ENCODE measurements at places on chromosomes 3 and 15.

- no peak overlapping the region for H3K27ac ChIP-seq
- H3K36me3 ChIP-seq = no peaks in the 10 kb centered on the region
- no peak for DNase-seq
- no peak overlapping the region for H3K4me3 ChIP-seq
- no peaks in the 10 kb centered on the region for H3K27me3 ChIP-seq
Measured at GRCh38 chr3:31268868-31269267, 263.9 kb upstream of the STT3B start.

GRCh38 chr3:129919806-129920205 is 26.3 kb upstream of the TMCC1 start:
- H3K4me1 ChIP-seq = no peaks in the 10 kb centered on the region
- no peaks in the 10 kb centered on the region for H3K27me3 ChIP-seq
- H3K36me3 ChIP-seq = no peaks in the 10 kb centered on the region
- no peak overlapping the region for H3K4me3 ChIP-seq
- no peak for DNase-seq
- H3K27ac ChIP-seq = no peak overlapping the region

DNA sequence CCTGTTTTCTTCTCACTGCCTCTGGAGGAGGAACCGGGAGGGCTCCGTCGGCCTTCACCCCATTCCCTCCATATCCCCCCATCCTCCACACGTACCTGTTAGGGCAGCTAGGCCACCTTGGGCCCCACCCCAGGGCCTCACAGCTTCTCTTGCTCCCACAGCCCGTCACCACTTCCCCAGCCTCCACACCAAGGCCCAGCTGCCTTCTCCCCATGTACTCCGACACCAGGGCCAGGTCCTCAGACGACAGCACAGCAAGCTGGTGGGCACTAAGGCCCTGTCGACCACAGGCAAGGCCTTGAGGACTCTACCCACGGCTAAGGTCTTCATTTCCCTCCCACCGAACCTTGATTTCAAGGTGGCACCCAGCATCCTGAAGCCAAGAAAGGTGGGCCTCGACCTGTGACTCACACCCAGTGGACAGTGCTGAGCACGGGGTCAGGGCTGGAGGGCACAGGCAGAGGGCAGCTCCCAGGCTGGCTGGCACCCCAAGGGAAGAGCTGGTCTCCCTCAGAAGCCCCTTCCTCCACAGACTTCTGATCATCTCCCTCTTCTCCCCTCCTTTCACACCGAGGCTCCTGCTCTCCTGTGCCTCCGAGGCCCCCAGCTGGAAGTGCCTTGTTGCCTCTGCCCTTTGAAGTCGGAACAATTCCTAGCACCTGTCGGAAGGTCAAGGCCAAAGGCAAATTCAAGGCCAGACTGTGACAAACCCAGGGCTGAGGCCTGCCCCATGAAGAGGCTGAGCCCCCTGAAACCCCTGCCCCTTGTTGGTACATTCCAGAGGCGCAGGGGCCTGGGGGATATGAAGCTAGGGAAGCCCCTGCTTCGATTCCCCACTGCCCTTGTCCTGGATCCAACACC is 9.1 kb downstream of the RPUSD3 start:
- no peaks in the 10 kb centered on the region for H3K27me3 ChIP-seq
- peaks cover 4% of the 10 kb centered on the region for H3K36me3 ChIP-seq
- no peak overlapping the region for H3K4me3 ChIP-seq
- no peak overlapping the region for H3K27ac ChIP-seq
- no peaks in the 10 kb centered on the region for H3K4me1 ChIP-seq

GRCh38 chr15:40053831-40054604 is 15.0 kb upstream of the SRP14 start:
- DNase-seq = no peak
- no peak overlapping the region for H3K27ac ChIP-seq
- H3K36me3 ChIP-seq = peaks cover 20% of the 10 kb centered on the region
- no peak overlapping the region for H3K4me3 ChIP-seq
- peaks cover 31% of the 10 kb centered on the region for H3K4me1 ChIP-seq
- no peaks in the 10 kb centered on the region for H3K27me3 ChIP-seq

All from heart right ventricle (tissue), 16 donors.